ENCODE measurements at places on chromosomes 11 and 22.

- no peak for DNase-seq
Measured at GRCh38 chr11:126194121-126194543, 17.3 kb downstream of the RPUSD4 start.

DNA sequence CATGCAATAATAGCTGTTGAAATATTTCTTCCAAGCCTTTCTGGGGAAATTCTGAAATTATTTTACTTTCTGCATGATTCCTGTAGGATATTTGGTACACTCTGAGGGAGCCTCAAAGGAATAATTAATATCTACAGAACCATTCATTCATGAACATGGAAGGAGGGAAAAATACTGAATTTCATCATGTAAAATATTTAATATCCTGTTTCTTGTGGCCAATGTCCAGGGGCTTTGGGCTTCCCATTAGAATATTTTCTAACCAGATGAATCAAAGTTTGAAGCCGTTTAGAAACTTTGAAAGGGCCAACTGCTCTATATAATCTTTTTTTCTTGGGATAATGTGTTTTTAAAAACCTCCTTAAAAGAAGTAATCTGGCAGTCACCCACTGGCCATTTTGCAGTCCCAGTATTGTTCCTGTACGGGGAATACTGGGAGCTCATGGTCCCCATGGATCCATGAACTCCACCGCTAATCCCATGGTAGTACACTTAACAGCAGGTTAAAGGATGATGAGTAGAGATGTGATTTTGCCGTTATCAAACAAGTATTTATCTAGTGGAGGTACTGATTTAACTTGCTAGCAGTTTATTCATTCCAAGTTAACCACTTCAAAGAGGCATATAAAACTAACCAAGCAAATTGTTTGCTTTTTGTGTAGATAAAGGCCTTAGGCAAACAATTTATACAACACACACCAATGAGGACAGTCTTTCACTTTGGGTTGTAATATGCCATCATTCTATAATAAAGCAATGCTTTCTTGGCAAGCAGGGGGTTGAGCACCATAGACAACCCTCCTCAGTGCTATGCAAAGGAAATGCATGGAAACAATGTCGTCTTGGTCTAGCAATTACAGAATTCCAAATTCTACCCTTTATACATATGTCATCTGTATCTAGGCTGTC is 34.5 kb upstream of the BLID start:
- DNase-seq, result no peak

GRCh38 chr11:122113836-122114825 is 1.9 kb downstream of the BLID start:
- DNase-seq, result no peak

GRCh38 chr11:119011476-119012053 is 6.6 kb downstream of the RPS25 start:
- DNase-seq, result no peak

DNA sequence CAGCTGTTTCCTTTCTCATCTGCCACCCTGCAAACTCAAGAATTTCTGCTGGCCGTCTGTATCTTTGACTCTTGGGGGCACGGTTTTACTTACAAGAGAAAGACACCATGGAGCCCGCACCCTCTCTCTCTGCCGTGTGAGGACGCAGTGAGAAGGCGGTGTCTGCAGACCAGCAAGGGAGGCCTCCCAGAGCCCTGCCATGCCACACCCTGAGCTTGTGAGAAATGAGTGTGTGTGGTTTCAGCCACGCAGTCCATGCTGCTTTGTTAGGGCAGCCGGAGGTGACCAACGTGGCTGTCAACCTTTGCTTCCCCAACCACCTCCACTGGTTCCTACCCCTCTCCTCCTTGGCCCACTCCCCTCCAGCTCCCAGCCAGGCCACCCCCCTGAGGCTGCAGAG is 70.1 kb upstream of the NUP50 start:
- DNase-seq, result no peak

GRCh38 chr22:22682807-22683667 is 38.6 kb downstream of the GGTLC2 start:
- no peak for DNase-seq

- DNase-seq, result no peak
Measured at GRCh38 chr11:102853956-102854355, 10.5 kb upstream of the MMP3 start.

DNA sequence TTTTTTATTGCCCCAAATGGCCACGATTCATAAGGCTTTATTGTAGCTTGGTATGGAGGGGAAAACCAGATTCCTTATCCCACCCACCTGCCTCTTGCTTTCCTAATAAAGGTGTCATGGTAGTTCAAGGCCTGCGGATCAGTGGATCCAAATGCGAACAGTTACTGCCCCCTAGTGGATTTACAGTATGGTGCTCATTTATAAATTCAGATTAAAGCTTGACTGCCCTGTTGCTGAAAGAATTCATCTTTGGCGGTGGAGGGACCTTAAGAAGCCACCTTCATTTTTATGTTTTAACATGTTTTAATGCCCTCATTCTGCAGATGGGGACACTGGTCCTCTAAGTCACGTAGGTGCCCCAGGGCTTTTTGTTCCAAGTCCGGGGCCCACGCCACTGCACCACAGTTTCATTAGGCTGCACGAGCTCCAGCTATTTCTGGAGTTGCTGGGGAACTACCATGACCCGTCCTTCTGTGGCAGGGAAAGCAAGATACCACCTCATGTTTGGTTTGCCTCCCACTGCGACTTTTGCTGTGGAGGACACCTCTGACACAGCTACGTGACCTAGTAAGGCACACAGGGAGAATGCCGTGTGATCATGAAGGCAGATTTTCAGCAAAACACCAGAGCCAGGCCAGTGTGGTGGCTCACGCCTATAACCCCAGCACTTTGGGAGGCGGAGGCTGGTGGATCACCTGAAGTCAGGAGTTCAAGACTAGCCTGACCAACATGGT is 15.6 kb upstream of the INCENP start:
- DNase-seq, result no peak

DNA sequence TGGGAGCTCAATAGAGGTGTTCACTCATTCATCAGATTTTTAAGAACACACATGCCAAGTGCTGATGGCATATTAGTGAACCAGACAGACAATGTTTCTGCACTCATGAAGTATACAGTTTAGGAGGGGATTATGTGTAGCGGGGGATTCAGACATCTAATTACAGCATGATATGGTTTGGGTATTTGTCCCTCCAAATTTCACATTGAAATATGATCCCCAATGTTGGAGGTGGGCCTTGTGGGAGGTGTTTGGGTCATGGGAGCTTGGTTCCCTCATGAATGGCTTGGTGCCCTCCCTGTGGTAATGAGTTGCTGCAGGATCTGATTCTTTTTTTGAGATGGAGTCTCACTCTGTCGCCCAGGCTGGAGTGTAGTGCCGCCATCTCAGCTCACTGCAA is 8.9 kb upstream of the RAB3IL1 start:
- no peak for DNase-seq

GRCh38 chr11:116504541-116505297 is 268.1 kb downstream of the BUD13 start:
- no peak for DNase-seq

- DNase-seq, result no peak
Measured at GRCh38 chr11:32752001-32752400, 42.5 kb downstream of the CCDC73 start.

- no peak for DNase-seq
Measured at GRCh38 chr22:28589102-28589750, 90.4 kb downstream of the TTC28 start.

DNA sequence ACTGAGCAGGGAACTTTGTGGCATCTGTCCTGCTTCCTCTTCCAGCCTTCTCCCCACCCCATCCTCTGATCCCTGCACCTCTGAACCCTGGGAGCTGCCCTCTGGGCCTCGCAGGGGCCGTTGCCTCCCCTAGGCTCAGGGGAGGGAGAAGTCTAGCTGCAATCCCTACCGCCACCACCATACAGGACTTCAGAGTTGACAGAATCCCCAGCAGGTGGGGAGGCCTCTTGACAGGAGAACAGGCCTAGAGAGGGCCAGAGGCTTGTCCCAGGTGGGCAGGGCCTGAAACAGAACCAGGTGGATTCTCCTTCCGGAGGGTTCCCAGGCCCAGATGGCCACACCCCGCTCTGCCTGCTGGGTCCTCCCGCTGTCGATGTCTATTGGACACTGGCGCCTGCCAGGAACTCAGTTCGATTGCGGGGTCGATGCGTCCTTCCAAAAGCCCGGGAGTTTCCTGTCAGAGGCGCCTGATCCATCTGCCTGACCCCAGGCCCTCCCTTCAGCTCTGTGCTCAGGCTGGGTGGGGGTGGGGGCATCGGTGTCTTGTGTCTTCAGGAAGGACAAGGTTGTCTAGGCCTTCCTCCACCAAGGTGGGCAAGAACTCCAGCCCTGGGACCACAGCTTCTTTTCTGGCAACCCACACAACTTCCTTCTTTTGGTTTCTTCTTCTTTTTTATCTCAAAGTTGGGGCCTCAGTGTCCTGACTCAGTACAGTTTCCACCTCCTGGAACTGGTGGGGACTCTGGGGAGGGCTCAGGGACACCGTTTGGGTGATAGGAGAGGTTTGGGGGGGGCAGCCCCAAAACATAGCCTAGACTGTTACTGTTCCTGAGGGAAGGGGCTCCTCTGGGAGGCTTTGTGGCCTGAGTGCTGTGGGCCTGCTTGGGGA is 6.4 kb downstream of the STARD10 start:
- DNase-seq, result no peak

DNA sequence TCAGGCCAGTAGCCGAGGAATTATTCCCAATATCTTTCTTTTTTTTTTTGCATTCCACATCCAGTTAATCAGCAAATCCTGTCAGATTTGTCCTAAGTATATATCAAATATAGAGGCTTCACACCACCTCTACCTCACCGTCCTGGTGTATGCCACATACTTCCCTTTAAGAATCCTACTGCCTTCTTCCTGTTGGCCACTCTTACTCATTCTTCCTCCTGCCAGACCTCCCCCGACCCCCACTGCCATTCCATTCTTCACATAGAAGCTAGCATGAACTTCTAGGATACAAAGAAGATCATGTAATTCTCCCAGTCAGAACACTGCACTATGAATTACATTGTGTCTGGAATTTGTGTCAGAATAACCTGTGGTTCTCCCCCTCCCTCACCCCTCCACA is 89.5 kb downstream of the TRIM44 start:
- no peak for DNase-seq

GRCh38 chr11:30983776-30984441 is 385.6 kb downstream of the DCDC1 start:
- DNase-seq, result no peak

GRCh38 chr11:1750840-1751530 is 590 bp upstream of the IFITM10 start:
- no peak for DNase-seq

DNA sequence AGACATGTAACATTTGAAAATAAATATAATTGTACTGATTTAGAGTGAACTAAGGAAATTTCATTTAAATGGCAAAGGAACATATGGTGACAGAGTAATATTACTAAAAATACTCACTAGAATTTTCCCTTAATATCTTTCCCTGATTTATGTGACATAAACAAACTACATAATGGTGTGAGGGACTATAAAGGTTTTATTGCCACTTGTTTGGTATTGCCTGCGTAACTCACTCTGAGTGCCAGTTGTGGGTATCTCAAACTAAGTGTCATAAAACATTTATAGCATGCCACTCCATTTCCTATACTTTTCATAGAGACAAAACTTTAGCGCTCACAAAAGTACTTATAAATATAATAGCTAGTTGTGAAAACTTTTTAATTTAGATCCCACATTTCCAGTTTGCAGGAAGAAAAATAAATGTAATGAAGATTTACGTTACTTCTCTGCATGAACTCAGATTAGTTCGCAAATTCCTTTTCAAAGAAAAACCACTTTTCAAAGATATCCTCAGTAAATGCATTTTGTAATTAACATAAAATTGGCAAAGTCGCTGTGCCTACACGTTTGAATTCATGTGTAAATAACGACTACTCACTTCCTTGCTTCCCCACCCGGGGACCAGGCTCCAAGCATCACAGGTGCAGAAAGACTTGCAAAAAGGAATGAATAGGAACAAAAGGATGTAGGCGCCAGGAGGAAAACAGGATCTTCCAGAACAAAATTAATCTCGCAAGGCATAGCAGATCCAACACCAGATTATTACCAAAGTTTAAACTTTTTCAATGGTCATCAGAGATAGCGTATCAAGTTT is 1.6 kb upstream of the QSER1 start:
- no peak for DNase-seq

DNA sequence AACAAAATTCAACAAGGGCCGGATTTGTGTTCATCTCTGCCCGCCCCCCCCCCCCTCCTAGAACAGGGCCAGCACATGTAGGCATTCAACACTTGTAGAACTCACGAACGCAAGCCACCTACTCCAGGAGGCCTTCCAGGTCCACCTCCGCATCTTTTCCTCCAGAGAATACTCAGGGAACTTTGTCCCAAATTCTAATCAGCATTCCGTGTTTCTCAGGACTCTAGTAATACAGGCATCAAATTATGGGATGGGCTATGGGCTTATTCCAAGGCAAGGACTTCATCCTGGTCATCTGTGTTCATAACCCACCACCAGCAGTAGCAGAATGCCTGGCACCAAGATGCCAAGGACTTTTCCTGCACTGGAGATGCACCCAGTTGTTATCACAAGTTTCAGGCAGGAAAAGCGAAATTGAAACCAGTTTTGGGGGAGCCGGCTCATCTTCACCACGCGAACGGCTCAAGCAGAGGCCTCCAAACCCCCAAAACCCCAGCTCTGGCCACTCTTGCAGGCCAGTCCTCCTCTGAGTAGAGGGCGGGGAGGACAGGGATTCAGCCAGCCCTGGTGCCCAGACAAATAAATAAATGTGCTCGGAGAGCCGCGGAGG is 462 bp downstream of the UBE2L6 start:
- DNase-seq, result no peak

- DNase-seq, result no peak
Measured at GRCh38 chr11:24819006-24819405, 322.2 kb downstream of the LUZP2 start.

DNA sequence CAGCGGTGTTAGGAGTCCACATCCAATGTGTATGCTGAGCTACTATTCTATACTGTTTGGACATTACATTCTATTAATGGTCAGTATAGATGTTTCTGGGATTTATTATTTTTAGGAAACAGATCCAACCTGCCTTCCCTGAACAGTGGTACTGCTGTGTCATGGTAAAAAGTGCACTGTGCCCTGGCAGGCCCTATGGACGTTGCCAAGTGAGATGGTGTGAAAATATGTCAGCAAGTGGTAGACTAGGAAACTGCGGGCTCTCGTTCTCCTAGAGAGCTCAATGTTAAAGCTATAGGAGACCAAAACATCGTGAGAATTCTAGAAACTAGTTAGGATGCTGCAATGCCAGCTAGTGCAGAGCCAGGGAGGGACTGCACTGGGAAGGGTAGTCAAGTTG is 26.0 kb upstream of the CYP2D6 start:
- no peak for DNase-seq

- no peak for DNase-seq
Measured at GRCh38 chr11:120710354-120711131, 199.0 kb downstream of the GRIK4 start.

GRCh38 chr22:49871482-49871881 is 17.8 kb downstream of the ZBED4 start:
- DNase-seq, result no peak

GRCh38 chr22:50261615-50262459 is at the start of gene MAPK12:
Gene MAPK12 (minus strand): TSS chr22:50261683. CDS start chr22:50261509, 174 bp downstream.
- no peak for DNase-seq

GRCh38 chr11:72816404-72816990 is 2.3 kb downstream of the ATG16L2 start:
- DNase-seq, result no peak

- no peak for DNase-seq
Measured at GRCh38 chr11:3231550-3231850, 717 bp downstream of the MRGPRE start.

Measured in activated T-helper 1 cell treated with Interleukin-2 at 50 U/mL for 16 hours (primary cell).